ENCODE measurements at places on chromosomes 7 and 10.
A peak's percentile ranks its signal among the peaks of the same experiment; 100 is the strongest.

- no peak for DNase-seq
Observed at GRCh38 chr7:74478671-74479065, 25.0 kb downstream of the GTF2IRD1 start.

- DNase-seq: no peak
Observed at GRCh38 chr10:72419241-72419640, 64.5 kb upstream of the DNAJB12 start.

DNA sequence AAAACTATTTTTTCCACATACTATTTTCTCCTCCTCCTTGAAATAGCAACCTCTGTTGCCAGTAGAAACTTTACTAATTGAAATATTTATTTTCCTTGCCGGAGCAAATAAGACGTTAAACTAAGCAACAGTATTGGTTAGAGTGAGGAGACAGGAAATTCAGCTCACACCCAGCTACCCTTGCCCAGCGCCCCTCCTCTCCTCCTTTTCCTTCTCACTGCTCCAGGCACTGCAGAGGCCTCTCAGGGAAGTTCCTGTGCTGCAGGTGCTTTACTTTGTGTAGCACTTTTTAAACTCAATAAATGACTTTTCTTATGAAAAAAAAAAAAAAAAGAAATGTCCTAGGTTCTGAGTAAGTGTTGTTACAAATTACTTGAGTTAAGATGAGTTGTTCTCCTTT is 134.0 kb downstream of the SEMA3E start:
- DNase-seq: no peak

DNA sequence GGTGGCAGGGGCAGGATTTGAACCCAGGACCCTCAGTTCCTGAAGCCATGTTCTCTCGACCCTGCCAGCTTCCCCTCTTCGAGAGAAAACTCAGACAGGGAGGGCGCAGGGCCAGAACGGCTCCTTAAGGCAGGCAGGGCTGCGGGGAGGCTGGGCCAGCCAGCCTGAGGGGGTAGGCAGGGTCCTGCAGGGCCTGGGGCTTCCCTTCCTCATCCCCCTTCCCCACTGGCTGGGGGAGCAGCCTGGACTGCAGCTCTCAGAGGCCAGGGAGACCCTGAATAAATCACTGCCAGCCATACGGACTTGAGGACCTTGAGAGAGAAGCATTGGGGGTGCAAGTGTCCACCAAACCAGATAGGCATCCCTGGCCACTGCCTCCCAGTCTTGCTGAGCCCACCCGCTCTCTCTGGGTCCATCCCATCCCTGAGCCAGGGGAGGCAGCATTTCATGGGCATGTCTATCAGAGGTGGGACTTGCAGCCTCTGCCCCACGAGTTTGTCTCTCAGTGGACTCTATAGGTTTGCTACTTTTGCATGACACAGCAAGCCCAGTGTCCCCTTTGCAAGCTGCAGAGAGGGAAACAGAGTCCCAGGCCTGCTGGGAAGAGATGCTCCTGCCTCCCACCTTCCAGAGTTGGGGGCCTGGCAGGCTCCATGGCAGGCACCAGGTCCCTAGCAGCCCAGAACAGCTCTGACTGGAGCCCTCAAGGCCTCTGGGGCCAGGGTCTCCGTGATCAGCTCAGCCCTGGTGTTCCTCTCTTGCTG is 70.9 kb downstream of the MYL10 start:
- DNase-seq: no peak

- no peak for DNase-seq
Observed at GRCh38 chr10:120632047-120632446, 175.0 kb downstream of the PLPP4 start.

DNA sequence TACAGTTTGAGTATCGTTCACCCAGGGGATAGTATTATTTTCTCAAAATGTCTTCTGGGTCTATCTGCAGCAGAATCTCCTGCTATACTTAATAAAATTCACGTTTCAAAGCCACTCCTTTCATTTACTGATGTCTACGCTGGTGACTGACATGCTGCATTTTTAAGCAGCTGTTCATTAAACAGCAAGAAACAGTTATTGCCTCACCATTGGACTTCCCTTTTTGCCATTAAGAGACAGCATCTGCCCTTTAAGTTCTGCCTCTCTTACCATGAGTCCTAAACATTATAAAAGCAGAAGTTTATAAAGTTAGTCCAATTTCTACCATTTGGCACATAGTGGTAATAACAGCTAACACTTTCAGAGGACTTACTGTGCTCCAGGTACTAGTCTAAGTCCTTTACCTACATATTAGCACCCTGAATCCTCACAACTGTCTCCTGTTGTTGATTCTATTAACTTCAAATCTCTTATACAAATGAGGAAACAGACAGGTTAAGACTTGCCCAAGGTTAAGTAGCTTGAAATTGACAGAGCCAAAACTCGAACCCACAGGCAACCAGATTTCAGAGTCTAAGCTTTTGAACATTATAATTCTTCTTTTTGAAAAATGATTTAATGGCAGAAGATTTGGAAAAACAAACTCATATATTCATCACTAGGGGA is 169.5 kb downstream of the SNX13 start:
- DNase-seq: peak; percentile 97

- DNase-seq: no peak
Observed at GRCh38 chr10:71462062-71462935, 65.6 kb downstream of the CDH23 start.

GRCh38 chr7:28107960-28108359 is 72.6 kb downstream of the JAZF1 start:
- DNase-seq: no peak

DNA sequence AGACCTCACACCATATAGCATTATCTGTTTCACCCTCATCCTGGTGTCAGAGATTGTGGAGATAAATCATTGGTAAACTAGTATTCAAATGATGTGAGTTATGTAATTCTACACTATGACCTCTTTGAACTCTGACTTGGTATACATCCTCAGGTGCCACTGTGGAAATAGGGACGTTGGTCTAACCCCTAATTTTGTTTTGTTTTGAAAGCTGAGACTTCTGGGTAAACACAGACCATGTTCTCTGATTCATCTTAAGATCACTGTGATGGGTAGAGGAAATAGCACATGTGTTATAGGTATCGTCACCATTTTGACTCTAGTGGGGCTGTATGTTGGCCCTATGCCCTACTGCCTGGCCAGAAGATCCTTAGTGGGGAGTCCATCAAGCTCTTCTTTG is 241.6 kb downstream of the CCDC7 start:
- no peak for DNase-seq

DNA sequence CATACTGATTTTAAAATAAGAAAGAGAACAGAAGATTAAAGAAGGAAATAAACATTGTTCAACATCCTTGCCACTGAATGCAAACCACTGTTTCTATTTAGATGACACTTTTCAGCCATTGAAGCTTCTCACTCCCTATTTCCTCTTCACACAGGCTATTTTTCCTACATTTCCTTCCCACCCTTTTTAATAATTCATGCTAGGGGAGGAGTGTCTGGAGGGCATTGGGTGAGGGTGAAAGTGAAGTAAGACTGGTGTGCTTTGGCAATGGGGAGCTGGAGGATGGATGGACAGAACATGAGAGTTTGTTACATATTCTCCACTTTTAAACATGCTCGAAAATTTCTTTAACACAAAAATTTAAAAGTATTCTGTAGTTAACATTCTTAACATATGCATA is 168.8 kb upstream of the GLI3 start:
- DNase-seq: no peak

DNA sequence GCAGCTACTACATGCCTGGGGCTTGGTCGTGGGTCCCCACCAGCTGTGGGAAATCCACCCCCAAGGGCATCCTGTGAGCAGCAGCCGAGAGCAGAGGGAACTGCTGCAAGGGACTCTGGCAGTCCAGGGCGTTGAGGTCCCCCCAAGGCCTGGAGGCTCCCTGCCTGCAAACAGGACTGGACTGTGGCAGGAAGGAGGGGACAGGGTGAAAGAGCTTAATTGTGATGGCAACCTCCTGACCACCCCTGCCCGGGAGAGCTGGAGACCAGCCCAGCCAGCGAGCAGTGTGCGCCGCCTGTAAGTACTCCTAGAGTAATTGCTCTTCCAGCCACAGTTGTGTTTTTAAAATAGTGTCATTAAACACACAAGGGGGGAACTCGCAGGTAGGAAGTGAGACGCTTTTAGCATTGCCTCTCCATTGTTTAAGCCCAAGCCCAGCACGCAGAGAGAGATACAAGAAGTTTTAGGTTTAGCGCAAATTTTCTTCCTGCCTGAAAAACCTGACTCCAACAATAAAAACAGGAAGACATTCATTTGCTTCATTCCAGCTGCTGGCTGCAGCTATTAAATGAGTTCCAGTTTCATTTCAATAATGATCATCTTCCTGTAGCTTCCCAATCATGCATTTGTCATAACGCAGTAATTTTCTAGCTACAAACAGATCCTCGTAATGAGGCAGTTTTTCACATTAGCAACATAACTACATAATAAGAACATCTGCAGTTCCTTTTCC is 111.1 kb downstream of the EBF3 start:
- no peak for DNase-seq

DNA sequence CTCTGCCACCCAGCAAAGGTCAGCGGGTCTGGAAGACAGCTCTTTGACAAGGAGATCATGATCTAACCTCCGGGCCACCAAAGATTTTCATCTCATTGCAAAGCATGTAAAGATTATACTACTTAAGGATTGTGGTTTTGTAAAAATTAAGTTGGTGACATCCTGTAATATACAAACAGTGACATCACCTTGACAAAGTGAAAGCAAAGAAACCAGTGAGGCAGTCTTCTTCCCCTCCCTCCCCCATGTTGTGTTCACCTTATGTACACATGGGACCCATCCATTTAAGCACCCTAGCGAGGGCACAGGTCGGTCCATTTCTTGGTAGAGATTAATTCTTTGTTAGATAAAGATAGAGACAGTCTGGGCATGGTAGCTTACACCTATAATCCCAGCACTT is 3.9 kb downstream of the MDH2 start:
- no peak for DNase-seq

DNA sequence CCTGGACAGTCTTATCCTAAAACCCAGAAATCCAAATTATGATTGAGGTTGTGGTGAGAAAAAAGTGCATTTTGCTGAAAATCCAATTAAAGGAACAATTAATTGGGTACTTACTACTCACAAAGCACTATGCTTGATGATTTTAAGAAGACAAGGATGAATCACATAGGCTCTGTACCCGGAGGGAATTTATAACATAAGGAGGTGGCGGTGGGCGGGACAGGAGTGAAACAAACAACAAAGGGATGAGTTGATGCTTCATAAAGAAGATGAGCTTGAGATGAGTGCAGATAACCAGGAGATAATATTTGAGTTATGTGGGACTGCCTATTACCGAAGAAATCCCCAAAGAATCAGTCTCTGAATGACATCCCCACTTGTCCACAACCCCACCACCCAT is 171.1 kb upstream of the FZD8 start:
- DNase-seq: no peak

DNA sequence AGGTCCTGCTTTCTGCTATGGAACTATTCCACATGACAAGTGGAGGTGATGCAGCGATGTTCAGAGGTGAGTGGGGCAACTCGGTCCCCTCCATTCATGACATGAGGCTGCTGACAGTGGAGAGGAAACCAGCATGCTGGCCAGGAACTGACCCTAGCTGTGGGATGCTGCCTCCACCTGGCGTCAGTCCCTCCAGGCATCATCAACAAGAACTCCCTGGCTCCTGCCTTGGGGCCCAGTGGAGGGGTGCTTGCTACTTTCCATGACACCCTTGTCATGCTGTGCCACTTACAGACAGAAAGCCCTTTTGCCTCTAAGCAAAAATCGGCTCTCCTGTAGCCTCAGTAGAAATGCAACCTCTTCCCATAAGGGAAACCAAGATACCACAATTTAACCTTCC is 118.5 kb downstream of the LRRC18 start:
- DNase-seq: no peak

DNA sequence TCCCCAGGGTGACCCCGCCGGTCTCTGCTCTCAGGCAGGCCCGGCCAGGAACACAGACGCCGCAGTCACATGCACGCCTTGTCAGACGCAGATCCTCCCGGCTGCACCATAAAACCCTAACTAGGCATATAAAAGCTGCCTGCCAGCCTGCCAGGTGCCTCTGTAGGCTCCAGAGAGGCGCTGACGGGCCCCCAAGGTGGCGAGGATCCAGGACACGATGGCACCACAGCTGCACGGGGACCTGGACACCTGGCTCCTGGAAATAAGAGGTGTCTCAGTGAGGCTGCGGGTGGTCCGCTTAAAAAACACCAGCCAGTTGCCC is 21.9 kb upstream of the GDF10 start:
- DNase-seq: no peak

GRCh38 chr10:131198843-131199242 is 112.7 kb downstream of the TCERG1L start:
- DNase-seq: no peak

DNA sequence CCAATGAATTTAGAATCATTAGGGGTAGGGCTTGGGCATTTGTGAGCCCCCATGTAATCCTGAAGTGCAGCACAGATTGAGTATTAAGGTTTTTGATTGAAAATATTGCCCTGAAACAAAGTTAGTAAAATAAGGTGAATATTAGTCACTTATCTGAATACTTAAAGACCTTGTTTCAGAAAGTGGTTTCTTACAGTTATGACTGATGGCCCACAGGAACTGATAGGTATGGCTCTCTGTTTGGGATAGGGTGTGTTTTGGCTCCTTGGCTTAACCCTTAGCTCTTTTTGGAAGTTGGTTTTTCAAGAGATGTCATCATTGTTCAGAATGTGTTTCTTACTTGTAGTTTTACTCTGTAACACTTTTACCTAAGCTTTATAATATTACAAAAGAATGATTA is 34.8 kb downstream of the MDFIC start:
- no peak for DNase-seq

GRCh38 chr10:77732213-77733003 is 94.8 kb upstream of the KCNMA1 start:
- DNase-seq: no peak

DNA sequence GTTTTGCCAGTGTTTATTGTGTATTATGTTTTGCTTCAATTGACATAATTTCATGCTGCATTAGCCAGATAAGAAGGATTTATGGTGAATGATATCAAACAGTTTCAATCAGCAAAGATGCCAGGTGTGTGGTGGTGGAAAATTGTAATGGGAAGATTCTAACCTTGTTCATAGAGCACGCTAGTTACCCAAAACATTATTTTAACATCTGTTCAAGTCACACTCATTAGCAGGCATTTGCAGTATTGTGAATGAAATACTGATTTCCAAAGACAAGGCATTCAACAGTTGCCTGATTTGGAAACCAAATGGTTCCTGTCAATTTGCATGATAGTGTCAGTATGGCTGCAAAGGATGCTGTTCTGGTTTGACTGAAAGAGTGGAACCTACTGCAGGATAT is 129.7 kb downstream of the EPC1 start:
- DNase-seq: no peak

DNA sequence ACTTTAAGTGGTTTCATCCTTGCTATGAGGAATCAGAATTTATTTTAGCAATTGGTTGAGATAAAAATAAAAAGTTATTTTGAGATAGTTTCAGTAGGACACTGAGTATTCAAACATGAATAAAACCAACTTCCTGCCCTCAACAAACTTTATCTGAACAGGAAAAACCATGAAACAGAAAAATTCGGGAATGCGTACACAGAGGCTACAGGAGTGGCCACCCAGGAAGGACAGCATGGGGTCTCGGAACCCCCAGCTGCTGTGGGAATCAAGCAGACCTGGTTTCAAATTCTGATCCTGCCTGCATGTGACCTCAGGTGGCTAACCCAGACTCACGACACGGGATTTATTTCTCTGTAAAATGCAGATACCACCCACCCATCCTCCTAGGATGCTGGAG is 49.0 kb upstream of the GRID1 start:
- no peak for DNase-seq

GRCh38 chr7:117067340-117067739 is 114.0 kb downstream of the ST7 start:
- no peak for DNase-seq

Measured in AML-193 (cell line).